ENCODE measurements at places on chromosomes 3 and 15.
A peak's percentile ranks its signal among the peaks of the same experiment; 100 is the strongest.

- ATAC-seq, result no peak
Measured at GRCh38 chr3:157063926-157064325, 96.0 kb downstream of the CCNL1 start.

DNA sequence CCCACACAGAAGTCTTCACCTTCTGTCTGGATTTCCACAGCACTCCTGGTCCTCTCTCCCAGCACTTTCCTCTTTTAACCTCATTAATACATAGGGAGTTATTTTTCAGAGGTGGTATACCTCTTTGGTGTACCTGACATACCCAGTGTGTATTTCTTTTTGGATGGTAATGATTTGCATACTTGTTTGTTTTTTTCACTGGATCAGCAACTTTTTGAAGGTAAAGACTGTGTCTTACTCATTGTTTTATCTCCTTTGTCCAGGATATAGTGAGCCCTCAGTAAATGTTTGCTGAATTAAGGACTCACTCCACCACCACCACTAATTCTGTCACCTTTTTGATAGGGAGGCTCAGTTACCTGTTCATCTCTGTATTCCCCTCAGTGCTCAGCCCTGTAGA lies 52.1 kb downstream of the SACM1L start:
- no peak for ATAC-seq

GRCh38 chr15:35399901-35400300 lies 146.1 kb downstream of the DPH6 start:
- ATAC-seq, result no peak

- ATAC-seq, result no peak
Measured at GRCh38 chr3:94522488-94522887, 459.6 kb downstream of the NSUN3 start.

GRCh38 chr3:1962396-1963088 lies 136.1 kb upstream of the CNTN4 start:
- ATAC-seq, result no peak

GRCh38 chr3:62531493-62531892 lies 158.1 kb upstream of the FEZF2 start:
- ATAC-seq, result no peak

- ATAC-seq, result no peak
Measured at GRCh38 chr15:92719021-92719420, 63.4 kb upstream of the FAM174B start.

GRCh38 chr3:117439812-117440211 lies 730.2 kb downstream of the TUSC7 start:
- no peak for ATAC-seq

- peak; percentile 84 for ATAC-seq
Measured at GRCh38 chr15:68298882-68299381, 21.4 kb downstream of the FEM1B start.

DNA sequence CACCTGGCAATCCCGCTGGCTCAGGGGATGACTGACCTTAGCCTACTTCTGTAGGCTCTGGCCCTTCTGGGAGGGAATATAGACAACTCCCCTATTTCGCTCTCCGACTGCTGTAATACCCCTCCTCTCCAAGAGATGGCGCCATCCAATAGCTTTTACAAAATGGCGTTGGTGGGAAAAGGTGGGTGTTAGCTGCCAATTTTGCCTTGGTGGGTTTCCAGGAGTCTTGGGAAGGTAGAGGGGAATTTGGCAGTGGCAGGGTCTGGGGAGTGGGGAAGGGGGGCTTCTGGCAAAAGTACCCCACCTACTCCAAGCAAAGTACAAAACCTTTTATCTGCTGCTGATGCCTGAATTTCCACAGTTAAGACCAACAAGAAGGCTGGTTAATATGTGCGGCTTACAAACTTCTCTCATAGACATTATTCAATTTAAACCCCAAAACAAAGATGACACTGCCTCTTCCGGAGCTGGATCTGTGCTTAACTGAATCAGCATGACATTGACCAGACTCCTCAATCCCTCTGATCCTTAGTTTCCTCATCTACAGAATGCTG lies 62.1 kb downstream of the RASGRF1 start:
- no peak for ATAC-seq

- ATAC-seq, result peak; percentile 69
Measured at GRCh38 chr3:46946856-46947545, 29.5 kb downstream of the CCDC12 start.

- peak; percentile 89 for ATAC-seq
Measured at GRCh38 chr3:194003114-194004057, 132.6 kb upstream of the HES1 start.

DNA sequence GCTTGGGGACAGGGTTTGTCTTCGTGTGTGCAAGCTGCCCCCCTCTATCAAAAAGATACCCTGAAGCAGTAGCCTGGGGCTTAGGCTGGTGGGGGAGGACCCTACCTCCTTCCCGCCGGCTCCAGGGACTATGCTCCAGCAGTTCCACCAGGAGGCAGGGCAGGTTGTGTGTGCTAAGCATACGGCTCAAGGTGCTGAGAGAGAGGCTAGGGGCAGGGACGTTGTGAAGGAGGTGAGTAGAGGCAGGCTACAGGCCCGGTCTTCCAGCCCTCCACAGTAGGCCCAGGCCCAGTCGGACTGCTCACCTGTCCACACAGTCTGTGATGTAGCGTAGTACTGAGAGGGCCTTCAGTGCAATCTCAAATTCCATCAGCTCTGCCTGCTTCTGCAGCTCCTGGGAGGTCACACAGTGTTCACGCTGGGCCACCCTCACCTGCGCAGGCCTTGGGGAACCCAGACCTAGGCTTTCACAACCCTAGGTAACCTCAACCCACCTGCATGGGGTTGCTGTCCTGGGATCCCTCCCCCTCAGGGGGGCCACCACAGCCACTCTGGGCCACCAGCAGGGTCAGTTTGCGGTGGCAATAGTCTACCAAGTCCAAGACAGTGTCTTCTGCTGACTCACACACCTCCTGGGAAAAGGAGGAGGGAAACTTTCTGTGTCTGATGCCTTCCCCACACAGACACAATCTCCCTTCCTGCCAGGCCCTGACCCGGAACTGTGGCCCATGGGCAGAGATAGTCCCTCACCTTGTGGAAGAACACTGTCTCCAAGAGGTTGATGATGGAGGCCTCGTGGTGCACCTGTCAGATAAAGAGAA lies 2.4 kb upstream of the RASSF1 start:
- ATAC-seq, result no peak

DNA sequence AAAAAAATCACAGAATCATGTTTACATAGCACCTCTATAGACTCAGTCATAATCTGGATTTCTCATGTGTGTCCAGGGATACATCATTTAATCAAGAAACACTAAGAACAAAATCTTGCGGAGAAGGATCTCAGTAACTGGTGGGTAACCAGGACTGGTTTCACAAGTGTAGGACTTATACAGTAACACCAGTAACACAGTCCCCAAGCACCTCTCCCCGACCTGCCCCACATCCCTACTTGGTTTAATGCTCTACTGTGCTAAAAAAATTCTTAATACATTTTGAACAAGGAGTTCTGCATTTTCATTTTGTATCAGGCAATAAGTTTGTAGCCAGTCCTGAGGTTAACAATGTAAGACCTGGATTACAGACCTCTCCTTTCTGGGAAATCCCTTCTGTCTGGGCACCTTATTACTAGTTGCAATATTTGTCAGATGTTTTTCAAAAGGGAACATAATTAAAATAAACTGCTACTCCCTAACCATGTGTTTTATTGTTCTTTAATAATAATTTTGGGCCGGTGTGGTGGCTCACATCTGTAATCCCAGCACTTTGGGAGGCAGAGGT lies 57.6 kb upstream of the BBX start:
- peak; percentile 89 for ATAC-seq

- ATAC-seq, result peak; percentile 65
Measured at GRCh38 chr3:144032531-144033239, 61.1 kb downstream of the DIPK2A start.

- ATAC-seq, result no peak
Measured at GRCh38 chr3:184559336-184559735, 2.2 kb upstream of the EPHB3 start.

Data from activated T-helper 17 cell treated with anti-CD3 and anti-CD28 coated beads, Interleukin-2, amount 50 U/mL, for 72 hours (primary cell).